ENCODE measurements at places on chromosomes 5 and 9. TPM values are rescaled to one million over a fixed set of nuclear protein-coding genes. Genes with fewer than 3 reads are reported as not detected.

The PCA3 gene
- not detected for total RNA-seq

The SPATA31E1 gene
- not detected for total RNA-seq

The CATSPER3 gene
- total RNA-seq, result 0.34 TPM

The TEK gene
- 1.7 TPM for total RNA-seq

The MACIR gene
- 3.2 TPM for total RNA-seq

The KCNN2 gene
- total RNA-seq, result 1.5 TPM

The SLC6A19 gene
- 0.37 TPM for total RNA-seq

The ALDH1A1 gene
- total RNA-seq, result 141 TPM

The BICD2 gene
- 6.7 TPM for total RNA-seq

The NMUR2 gene
- not detected for total RNA-seq

The PGM5 gene
- total RNA-seq, result 2.3 TPM

The UNC13B gene
- total RNA-seq, result 33.8 TPM

The DDX4 gene
- 0.09 TPM for total RNA-seq

The PCDHB2 gene
- total RNA-seq, result 2.2 TPM

The KLF4 gene
- 6.0 TPM for total RNA-seq

The ENTPD2 gene
- total RNA-seq, result 2.1 TPM

The CETN3 gene
- 10.0 TPM for total RNA-seq

The LCP2 gene
- 11.2 TPM for total RNA-seq

The CARD19 gene
- total RNA-seq, result 4.3 TPM

The MAMDC2 gene
- 4.7 TPM for total RNA-seq

The RGS14 gene
- 15.7 TPM for total RNA-seq

Measured in pancreas (tissue), 10 donors.